T-helper 17 cell (primary cell): ENCODE measurements at places on chromosomes 7 and 10. TPM values are rescaled to one million over a fixed set of nuclear protein-coding genes. Genes with fewer than 3 reads are reported as not detected.

SEMA3A gene
- not detected for total RNA-seq

FAM180A gene
- not detected for total RNA-seq

ZWINT gene
- 2.1 TPM for total RNA-seq

ZNF804B gene
- not detected for total RNA-seq

CTAGE15 gene
- total RNA-seq = 0.73 TPM
